ENCODE measurements at places on chromosomes 4 and X.

GRCh38 chrX:137052643-137053235 lies 18.9 kb upstream of the GPR101 start:
- no peak for DNase-seq

DNA sequence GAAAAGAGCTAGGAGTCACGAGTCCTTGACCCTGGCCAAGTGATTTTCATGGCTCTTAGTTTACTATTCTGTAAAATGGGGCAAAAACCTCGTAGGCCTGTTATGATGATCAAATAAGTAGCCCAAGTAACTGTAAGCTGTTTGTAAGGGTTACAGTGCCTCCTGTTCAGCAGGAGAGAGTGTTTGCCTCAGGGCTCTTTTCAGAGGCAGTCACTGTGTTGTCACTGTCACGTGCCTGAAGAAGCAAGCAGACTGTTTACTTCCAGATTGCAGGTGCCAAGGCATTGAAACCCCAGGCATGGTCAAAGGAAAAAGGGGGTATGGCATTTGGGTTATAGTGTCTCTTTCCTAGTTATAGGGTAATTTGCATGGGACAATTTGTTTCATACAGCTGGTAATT lies 4.5 kb downstream of the RAB39B start:
- no peak for DNase-seq

DNA sequence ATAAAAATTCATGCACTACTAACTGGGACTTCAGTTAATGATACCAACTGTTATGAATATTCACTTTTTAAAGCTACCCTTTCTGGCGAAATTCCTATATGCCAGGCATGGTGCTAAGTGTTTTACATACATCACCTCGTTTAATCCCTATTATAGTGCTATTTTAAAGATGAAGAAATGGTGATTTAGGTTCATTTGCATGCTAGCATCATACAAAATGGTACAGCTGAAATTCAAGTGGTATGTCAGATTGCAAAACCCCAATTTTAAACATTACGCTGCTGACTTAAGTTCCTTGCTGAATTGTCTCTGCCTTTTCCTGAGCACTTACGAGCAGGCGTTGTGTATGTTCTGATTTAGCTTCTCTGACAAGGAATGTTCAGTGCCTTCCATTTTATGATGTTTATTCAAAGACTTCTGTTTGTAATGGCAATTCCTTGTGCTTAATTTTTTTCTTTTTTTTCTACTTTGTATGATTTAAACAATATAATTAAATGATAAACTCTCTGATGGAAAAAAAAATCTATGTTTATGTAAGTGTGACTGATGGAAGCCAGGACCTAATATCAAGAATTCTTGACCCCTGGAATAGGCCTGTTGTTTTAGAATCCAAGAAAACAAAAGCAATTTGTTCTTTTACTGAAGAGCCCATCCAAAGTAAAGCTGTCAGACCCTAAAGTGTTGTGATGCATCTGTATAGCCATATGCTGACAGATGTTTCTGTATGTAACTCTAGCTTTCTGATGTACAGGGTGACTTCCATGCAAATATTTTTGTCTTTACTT lies 148.1 kb downstream of the PCDH7 start:
- DNase-seq, result no peak

DNA sequence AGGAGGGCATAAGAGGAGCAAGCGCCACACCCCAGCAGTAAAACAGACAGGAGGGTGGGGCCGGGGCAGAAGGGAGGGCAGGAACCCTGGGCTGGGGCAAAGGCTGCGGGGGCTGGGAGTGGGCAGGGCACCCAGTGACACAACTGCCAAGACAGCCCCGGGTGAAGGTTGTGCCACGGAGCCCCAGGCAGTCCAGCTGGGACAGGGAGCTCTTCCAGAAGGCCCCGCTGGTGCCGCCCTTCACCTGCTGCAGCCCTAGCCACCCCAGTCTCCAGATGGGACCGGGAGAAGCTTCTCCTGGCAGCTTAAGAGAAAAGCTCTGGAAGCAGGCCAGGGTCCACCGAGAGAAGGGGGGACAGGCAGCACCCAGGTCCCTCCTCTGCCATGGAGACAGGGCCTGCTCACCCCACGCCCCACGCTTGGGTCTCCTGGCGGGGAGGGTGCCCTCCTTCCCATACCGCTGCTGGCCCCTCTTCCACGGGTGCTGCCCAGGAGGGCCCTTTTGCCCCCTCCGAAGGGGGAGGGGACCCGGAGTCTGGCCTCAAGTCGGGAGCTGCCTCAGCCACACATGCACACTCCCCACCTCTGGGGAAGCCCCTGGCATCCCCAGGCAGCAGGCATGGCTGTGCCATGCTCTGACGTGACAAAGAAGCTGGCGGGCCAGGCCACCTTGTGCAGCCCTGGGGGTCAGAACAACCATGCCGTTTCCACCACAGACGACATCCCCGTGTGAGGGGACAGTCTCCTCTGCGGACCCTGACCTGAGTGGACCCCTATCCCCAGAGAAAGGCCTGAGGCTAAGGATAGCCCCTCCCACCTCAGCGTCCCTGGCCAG lies 1.5 kb downstream of the DGKQ start:
- DNase-seq, result no peak

DNA sequence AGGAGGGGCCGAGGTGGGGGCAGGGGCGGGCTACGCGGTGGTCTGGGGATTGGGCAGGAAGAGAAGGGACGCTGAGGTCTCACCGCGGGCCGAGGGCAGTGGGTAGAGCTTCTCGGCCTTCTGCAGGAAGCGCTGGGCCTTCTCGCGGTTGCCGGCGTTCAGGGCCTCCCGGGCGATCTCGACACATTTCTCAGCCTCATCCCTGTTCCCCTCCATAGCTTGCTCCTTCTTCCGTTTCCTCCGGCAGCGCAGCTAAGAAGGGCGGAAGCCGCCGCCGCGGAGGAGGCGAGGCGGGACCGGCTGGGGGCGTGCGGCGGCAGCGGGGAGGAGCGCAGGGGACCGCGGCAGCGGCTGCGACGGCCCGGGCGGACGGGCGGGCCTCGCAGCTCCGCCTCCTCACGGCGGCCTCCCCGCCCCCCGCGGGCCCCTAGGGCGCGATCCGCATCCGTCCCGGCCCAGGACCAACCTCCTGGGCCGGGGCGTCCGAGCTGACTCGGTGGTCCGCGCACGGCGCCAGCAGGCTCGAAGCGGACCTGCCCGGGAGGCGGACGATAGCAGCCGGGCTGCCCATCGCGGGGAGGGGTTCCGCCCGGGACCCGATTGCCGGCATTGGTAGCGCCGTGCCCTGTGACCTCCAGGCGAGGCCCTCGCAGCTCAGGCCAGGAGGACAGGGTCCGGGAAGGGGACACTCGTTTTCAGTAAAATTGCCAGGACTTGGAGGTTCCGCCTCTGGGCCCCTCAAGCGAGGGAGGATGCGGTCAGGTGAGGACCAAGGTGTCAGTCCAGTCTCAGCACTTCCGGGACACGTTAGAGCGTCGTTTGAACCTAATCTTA lies at the start of gene DNAJB14:
DNAJB14 (minus strand) TSS at position 263 of the 834 bp plus-strand sequence; CDS start at position 216, 47 bp downstream.
- DNase-seq, result peak; percentile 47

DNA sequence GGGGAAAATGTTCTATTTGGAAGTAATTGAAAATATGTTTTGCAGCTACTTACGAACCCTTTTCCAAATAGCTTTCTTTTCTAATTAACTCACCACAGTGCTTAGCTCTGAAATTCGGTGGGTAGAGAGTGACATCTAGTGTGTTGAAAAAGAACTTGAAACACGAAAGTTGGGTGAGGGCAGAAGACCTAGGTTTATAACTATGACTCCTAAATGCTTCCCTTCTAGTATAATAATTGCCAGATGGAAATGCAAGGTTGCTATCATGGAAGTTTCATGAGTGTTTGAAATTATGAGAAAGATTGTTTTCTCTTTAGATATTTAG lies 77.3 kb upstream of the NOCT start:
- DNase-seq, result no peak

DNA sequence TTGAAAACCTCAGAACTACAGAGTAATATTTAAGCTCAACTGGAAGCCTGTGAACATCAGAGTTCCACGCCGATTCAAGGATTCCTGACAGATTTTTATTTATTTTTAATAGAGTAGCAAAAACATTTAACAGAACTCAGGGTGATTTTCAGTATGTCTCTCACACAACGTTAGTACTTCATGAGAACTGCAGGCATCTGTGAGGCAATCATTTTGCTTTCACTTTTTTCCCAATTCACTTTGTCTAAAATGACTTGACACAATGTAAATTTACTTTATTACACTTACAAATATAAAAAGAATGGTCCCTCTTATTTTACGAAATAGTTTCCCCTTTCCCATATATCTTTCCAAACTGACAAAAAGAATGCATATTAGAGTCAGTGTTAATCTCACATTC lies 869.5 kb upstream of the EPHA5 start:
- no peak for DNase-seq

- no peak for DNase-seq
These were observed 76.3 kb upstream of the IL15 start for GRCh38 chr4:141560056-141560455.

GRCh38 chr4:120877021-120877420 lies 45.5 kb downstream of the PRDM5 start:
- no peak for DNase-seq

Data from stimulated activated CD8-positive, alpha-beta memory T cell treated with anti-CD3 and anti-CD28 coated beads, Interleukin-15, amount 100 ng/mL, for 1 hour (primary cell).